A673 (cell line): ENCODE measurements at places on chromosomes 12 and 14.

- no peak for DNase-seq
Observed at GRCh38 chr12:27805238-27805637, 25.2 kb upstream of the MANSC4 start.

- DNase-seq: peak; percentile 43
Observed at GRCh38 chr12:50992819-50993218, 33.4 kb downstream of the SLC11A2 start.

- peak; percentile 11 for DNase-seq
Observed at GRCh38 chr14:92973261-92973797, 50.4 kb downstream of the CHGA start.

DNA sequence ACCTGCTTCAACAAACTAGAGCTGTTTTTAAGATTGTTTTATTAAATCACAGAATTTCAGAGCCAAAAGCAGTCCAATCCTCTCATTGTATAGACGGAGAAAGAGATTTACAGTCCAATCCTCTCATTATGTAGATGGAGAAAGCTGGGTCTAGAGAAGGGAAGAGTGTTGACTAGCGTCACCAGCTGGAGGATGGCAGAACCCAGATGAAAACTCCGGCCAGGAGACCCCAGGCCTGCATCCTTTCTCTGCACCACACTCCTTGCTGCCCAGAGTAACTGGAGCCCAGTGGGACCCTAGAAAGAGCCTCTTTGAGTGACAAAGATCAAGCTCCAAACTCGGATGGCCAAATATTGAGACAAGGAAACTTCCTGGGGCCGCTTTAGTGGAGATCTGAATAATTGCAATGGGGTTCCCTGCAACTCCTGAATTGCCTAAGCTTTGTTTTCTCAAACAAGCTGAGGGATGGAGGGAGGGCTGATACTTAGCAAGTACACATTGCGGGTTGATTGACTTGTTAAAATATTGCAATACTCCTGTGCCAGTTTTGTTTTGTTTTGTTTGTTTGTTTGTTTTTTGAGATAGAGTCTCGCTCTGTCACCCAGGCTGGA is 12.5 kb downstream of the AMDHD1 start:
- no peak for DNase-seq

DNA sequence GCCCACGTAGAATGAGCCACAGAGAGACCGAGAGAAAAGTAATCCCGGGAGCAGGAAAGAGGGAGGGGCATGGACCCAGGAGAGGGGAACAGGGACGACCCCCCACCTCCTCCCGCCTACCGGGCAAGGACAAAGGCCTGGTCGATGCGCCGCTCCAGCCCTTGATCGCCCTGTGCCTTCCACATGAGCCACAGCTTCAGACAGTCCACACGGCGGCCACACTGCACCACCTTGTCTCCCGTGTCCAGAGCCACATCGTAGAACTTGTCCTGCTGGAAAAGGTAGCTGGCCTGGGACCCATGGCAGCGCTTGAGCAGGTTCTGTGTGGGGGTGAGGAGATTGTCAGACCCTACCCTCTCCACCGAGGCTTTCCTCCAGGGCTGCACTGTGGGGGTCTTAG is 20.5 kb upstream of the ZNF740 start:
- no peak for DNase-seq

GRCh38 chr12:106305376-106305775 is 2.8 kb downstream of the TCP11L2 start:
- no peak for DNase-seq

DNA sequence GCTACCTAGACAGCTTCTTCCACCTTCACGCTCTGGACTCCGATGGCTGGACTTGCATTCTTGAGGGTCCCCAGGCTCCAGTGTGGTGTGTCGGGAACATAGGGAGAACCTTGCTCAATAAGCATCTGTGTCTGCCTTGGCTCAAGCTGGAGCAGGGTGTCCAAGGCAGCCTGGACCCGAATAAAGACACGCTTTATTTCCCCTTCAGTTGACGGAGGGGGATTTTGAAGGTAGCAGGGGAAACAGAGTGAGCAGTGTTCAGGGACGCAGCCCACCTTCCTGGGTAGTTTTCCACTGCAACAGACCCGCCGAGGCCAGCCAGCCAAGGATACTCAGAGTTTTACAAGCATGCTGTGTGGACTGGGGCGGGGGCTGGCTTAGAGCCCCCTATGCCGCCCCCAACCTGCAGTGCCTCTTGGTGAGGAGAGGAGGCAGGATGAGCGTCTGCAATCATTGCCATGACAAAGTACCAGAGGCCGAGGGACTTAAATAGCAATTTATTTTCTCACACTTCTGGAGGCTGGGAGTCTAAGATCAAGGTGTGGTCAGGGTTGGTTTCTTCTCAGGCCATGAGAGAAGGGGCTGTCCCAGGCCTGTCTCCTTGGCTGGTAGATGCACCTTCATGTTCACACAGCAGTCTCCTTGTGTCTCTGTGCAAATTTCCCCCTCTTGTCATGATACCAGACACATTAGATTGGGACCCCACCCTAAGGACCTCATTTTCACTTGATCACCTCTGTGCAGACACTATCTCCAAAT is 201.2 kb downstream of the CHST11 start:
- no peak for DNase-seq

DNA sequence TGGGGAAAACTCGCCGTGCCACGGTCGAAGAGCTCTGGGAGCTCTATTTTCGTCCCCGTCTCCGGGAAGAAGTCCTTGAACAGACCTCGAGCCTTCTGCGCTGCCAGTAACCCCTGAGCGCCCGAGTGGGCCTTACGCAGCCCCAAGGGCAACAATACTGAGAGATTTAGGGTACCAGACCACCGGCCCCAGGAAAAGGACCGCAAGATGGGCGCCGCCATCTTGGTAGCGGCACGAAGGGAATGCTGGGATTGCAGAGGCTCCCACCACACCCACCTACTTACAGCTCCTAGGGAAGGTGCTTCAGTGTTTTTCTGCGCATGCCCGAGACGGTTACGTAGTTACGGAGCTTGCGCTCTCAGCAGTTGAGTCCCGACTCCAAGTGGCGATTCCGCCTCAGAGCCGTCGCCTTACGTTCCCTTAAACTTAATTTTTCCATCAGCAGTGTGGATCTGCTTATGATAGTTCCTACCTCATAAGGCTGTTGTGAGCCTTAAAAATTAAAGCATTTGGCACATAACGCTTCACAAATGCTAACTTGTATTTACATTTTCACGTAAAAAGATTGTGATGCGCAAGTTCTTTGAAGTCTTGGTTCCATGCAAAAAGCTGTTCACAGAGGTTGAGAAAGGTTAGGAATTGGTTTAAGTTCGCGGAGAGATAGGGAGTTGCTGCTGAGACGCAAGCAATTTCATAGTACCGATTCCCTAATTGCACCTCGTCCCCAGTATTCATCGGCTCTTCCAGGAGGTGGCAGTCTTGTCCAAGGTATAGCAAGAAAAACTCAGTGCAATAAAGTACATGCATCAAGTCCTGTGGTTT is at the start of gene YARS2:
Gene YARS2, minus strand, starts transcription at position 244 of the 822 bp plus-strand sequence. Its CDS starts 23 bp downstream, at position 221.
- peak; percentile 99 for DNase-seq

- DNase-seq: no peak
Observed at GRCh38 chr12:107598906-107599305, 86.7 kb upstream of the PWP1 start.

- no peak for DNase-seq
Observed at GRCh38 chr14:64937821-64938193, 4.7 kb downstream of the GPX2 start.

DNA sequence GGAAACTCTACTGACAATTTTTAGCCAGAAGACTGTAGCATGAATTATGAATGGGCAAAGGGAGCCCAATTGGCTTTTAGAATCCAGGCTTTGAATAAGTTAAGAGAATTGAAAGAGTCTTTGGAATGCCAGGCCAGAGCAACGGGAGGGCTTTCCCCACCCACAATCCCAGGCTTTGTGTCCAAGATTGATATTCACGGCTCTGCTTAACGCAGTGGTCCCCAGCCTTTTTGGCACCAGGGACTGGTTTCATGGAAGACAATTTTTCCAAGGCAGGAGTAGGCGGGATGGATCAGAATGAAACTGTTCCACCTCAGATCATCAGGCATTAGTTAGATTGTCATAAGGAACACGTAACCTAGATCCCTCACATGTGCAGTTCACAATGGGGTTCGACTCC is 79.6 kb downstream of the EPS8 start:
- DNase-seq: no peak

DNA sequence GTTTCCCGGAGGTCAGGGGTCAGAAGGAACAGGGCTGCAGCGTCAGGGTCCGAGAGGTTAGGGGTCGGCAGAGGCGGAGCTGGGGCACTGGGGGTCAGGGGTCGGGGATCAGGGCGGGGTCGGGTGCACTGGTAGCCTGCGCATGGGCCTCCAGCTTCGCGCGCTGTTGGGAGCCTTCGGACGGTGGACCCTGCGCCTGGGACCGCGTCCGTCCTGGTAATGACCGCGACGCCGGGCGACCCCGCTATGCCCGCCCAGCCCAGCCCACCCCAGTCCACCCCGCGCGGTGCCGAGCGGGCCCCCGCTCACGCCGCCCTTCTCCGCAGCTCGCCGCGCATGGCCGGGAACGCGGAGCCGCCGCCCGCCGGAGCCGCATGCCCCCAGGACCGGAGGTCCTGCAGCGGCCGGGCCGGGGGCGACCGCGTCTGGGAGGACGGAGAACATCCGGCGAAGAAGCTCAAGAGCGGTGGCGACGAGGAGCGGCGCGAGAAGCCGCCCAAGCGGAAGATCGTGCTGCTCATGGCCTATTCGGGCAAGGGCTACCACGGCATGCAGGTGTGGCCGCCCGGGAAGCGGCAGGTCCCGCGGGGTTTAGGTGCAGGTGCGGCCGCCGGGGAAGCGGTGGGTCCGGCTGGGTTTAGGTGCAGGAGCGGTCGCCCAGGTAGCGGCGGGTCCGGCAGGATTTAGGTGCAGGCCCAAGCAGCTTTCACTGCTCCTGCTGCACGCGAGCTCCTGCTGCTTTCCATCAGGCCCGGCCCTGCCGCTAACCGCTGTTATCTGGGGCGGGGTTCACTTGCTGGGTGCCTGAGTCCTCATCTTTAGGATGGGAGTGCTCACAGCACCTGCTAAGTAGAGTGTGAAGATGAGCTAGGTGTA is 743 bp downstream of the PUS1 start:
- DNase-seq: peak; percentile 36

DNA sequence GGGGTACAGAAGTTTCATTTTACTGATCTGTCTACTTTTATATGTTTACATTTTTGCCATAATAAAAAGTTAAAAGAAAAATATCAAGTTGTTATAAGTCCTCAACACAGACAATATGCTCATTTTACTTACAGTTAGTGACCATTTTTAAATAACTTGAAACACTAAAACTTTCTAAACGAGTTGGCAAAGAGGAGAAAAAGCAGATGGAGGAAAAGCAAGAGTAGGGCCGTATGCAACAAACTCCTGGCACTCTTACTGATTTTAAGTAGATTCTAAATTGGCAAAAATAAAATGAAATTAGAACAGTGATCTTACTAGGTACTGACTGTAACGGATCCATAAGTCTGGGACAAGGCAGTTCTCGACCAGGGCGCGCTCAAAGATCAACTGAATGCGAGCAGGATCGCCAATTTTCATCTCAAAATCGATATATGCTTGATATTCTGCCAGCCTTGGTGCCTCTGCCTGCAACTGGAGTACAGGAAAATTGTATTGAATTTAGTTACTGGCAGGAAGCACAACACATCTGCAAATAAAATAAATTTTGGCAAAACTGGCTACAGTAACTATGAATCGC is 22.3 kb downstream of the SART3 start:
- no peak for DNase-seq

DNA sequence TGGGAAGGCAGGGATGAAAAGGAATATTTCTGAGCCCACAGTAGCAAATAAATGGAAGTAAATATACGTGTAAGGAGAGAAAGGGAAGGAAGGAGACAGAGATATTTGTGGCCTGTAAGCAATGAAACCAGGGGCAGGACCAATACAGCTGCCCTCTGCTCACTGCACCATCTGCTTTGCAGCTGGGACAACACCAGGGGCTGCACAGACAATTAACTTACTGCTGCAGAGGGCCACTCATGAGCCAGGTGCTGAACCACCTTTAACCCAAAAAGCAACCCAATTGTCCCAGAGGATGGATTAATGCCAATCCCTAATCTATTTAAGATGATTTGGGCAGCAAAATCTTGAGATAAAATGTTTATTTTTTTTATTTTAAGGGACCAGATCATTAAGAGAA is 30.6 kb upstream of the TMX1 start:
- no peak for DNase-seq

DNA sequence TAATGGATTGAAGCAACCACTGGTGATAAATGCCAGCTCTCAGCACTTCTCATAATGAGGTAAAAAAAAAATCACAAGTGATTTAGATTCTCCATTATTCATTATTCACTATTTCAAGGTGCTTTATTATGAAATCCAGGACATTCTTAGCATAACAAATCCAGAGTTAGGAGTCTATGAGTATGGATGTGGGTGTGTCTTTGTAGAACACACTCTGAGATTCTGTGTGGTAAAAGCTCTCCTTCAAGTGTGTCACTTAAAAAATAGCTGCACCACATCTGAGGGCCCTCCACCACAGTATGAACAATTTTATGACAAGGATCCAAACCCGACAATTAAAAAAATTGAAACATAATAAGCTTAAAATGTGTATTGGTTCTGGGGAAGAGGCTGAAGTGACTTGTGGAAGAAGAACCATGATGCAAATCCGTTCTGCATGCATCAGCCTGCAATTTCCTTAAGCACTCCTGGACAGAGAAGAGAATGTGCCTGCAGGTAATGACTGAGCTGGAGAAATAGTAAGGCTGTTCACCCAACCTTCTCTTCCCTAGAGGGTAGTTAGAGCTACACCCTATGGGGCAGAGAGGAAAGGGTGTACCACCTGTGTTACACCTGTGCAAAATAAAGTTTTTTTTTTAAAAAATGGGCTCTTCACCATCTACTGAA is 488.5 kb upstream of the MGAT4C start:
- DNase-seq: no peak

- DNase-seq: no peak
Observed at GRCh38 chr14:61466249-61466904, 145.0 kb downstream of the PRKCH start.

DNA sequence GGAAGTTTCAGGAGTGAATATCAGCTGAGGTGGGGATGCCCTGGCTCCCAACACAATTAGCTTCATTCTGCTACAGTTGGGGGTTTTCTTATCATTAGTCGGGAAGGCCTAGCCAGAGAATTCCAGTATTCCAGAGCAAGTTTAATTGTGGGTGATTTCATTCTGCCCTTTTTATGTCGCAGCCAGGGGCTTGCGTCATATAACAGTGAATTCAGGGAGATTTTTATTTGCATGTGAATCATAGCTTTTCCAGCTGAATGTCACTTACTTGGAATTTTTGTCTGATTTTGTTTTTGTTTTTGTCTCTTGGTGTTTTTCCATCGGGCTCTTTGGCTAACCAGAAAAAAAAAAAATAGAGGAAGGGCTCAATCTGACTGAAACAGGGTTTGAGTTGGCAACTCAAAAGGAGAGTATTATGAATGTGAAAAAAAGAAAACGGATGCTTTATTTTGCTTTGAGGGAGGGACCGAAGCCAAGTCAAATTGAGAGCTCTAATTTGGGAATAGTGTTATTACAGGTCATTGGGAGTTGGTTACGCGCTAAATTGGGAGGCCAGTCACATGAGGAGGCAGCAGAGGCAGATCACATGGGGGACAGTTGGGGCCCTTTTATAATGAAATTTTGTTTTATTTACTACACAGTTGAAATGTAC is 119.4 kb downstream of the SAMD4A start:
- DNase-seq: no peak
